ENCODE measurements at places on chromosomes 16 and 17.

GRCh38 chr16:78256686-78257375, 157.4 kb downstream of the WWOX start:
- DNase-seq, result no peak

- DNase-seq, result peak; percentile 56
Measured at GRCh38 chr16:21600031-21600773, 825 bp downstream of the METTL9 start.

DNA sequence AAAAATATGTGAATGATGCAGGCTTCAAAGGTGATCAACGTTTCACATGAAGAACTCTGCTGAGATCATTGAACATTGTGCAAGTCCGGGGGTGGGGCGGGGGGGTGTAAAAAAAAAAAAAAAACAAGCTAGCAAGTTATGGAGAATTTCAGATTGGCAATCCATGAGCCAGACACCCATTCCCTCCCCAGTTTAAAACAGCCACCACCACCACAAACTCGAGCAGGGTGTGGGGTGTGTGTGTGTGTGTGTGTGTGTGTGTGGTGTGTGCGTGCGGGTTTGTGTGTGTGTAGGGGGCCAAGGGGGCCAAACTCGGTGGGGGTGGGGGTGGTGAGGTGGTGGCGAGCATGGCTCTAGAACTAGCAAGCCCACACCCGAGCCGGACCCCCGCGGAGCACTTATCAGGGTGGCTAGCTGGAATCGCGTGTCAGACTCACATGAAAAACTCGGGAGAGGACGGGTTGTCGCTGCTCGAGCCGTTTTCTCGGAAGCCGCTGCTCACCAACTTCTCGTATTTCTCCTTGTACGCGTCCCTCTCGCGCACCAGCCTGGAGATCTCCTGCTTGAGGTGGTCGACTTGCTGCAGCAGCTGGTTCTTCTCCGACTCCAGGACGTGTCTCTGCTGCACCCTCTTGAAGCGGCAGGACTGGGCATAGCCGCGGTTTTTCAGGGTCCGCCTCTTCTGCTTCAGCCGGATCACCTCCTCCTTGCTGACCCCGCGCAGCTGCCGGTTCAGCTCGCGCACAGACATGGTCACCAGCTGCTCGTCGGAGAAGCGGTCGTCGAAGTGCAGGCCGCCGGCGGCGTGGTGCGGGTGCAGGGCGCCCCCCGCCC, 2.0 kb downstream of the MAF start:
- DNase-seq, result peak; percentile 59

DNA sequence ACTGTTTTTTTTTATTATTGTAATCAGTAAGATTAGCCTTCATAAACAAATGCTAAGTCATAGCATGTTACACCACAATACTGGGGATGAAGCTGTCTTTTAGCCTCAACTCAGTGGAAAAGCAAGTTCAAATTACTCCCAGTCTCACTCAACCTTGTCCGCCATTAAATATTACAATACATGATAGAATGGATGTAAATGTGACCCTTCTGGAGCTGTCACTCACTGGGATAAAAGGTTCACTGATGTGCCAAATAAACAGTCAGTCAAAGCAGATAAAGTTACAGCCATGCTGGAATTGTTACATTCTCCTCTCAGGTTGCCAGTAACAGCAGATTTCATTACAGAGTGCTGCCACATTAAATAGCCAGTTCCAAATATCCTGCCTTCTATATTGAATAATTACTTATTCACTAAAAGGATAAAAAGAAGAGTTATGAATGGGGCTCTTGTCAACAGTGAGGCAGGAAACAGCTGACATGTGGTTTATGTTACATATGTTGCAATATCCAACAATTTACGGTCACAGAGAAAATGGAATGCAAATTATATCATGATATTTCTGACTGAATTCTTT, 53.4 kb downstream of the BRIP1 start:
- peak; percentile 1 for DNase-seq

DNA sequence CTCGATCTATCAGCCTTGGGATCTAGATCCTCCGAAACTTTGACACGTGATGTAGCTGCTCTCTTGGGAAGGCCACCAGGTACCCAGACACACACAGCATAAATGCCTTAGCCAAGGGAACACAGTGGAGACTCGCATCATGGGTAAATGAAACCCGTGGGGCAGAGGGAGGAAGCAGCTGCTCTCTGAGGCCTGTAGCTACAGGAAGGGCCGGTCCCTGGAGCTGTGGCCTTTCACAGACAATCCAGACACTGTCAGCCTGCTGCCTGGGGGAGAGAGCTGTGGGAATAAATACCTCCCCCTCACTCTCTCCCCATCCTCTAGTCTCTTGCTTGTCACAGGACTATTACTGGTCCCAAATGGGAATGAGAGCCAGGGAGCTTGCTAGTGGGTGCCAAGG, 351.2 kb downstream of the UTP18 start:
- DNase-seq, result peak; percentile 3

DNA sequence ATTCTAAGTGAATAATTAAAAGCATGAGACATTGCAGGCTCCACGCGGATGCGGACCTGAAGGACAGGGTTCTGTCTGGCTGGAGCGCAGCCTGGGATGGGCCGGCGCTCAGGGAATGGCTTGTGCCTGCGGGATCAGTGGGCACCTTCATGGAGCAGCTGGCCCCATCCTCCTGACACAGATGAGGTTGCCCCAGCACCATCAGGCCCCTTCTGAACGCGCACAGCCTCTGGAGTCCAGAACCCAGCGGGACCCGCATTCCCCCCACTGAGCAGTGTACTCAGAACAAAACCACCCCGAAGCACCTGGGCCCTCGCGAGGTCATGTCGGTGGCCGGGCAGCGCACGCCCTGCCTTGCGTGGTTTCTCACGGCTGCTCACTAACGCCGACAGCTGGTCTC, 70.5 kb upstream of the CHMP6 start:
- no peak for DNase-seq

DNA sequence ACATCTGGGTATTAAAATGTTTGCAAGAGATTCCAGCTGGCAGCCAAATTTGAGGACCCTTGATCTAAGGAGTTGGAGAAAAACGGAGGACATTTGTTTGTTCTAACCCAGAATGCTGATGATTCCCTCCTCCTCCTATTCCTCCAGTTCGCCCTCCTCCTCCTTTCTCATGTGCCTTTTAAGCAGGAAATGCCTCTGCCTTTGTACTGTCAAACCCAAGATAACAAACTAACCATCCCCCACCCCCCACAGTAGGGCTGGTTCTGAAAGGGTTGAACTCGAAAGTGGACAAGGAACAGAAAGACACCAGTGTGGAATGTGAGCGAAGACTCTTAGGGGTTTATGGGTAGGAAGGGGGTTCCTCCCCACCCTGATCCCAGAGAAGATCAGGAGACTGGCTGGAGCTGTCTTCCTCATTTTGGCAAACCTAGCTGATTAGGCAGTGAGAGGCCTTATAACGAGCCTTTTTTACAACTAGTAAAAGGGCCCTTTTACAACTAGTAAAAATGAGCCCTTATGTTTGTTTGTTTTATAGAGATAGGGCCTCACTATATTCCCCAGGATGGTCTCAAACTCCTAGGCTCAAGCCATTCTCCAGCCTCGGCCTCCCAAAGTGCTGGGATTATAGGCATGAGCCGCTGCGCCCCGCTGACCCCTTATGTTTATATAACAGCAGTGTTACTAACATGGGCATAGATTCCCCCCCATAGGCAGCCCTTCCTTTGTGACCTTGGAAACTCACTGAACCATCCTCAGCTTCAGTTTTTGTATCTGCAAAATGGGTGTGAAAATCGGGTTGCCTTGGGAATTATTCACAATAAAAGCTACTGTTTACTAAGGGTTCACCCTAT, 975 bp downstream of the CHD9 start:
- DNase-seq, result peak; percentile 68

GRCh38 chr16:12837291-12837690, 33.6 kb upstream of the CPPED1 start:
- no peak for DNase-seq

- DNase-seq, result no peak
Measured at GRCh38 chr16:66691234-66691633, 5.3 kb downstream of the CMTM4 start.

- no peak for DNase-seq
Measured at GRCh38 chr16:67398546-67399217, 5.4 kb upstream of the TPPP3 start.

DNA sequence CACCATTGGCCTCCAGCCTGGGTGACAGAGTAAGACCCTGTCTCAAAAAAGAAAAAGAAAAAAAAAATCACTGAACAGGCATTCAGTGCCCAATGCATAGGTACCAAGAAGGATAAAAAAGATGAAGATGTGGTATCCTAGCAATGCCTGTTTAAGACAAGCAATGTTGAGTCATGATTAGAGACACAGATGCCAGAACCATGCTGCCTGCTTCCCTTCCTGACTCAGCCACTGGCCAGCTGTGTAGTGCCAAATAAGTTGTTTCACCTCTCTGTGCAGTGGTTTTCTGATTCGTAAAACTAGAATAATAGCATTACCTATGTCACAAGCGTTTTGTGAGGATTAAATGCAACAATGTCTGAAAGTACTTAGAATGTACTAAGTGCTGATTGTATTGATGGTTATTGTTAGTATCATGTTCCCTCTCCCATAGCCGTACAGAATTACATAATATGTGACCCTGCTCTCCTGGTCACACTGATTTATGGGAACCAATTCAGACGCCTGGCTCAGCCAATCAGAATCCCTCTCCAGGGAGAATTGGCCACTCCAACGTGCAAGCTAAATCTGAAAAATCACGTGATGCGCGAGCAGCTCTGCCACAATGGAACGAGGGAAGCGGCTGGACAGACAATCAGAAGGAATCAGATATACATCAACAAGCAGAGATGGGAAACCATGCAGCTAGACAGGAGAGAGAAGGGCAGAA, 241.9 kb downstream of the SLC39A11 start:
- no peak for DNase-seq

- peak; percentile 74 for DNase-seq
Measured at GRCh38 chr17:1779571-1780131, 17.8 kb downstream of the SERPINF1 start.

DNA sequence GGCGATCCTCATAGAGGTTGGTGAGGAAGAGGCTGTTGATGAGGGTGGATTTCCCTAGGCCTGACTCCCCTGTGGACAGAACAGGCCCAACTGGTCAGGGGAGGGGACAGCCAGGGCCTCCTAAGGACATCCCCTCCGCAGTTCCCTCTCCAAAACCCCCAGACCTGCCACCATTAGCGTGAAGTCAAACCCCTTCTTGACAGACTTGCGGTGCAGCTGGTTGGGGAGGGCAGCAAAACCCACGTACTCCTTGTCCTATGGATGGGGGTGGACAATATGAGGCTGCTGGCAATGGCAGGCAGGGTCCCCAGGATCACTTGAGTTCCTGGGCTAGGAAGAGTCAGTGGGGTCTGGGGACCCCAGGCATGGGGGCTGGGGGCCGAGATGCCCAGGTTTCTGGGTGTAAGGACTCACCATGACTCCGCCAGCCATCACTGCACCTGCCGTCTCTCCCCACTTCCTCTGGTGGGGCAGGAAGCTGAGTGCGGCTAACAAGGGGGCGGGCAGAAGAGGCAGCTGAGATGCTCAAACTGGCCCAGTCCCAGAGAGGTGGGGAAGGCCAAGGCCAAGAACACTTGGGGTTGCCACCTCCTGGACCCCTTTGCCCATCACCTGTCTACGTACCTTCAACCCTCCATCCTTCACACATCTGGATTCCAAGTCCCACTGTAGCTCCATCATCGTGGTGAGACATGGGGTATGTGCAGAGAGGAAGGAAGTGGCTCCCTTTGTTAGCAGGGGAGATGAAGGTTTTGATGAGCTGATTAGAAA, at the start of gene SEPTIN1:
Gene SEPTIN1 (minus strand): TSS at position 451 of the 771 bp plus-strand sequence. CDS start 19 bp downstream, at position 432.
- no peak for DNase-seq

GRCh38 chr17:7695586-7695985, 7.3 kb downstream of the WRAP53 start:
- DNase-seq, result no peak

DNA sequence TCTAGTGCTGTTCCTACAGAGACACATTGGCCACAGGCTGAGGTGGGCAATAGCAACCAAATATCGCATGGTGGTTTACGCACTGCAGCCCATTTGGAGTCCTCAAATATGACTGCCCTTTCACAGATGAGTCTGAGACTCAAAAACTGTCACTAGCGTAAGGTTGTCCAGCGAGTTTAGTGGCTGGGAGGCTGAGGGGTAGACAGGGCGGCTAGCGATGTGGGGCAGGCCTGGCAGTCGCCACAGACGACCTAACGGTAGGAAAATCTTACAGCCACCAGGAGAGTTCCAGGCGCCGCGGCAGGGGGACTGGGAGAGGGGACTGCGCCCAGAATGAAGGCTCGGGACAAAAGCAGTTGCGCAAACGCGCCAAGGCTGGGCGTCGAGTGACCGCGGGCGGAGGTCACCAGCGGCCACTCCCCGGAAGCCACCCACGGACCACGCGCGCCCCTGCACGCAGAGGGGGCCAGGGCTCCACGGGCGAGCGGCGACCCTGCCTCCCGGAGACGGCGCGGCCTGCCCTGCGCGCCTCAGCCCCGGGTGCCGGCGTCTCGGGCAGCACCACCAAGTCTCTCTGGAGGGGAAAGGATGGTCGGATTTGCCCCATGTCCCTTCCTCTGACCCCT, 699 bp upstream of the MAP1LC3B start:
- DNase-seq, result no peak

GRCh38 chr17:60846175-60846574, 168.5 kb downstream of the BCAS3 start:
- DNase-seq, result no peak

DNA sequence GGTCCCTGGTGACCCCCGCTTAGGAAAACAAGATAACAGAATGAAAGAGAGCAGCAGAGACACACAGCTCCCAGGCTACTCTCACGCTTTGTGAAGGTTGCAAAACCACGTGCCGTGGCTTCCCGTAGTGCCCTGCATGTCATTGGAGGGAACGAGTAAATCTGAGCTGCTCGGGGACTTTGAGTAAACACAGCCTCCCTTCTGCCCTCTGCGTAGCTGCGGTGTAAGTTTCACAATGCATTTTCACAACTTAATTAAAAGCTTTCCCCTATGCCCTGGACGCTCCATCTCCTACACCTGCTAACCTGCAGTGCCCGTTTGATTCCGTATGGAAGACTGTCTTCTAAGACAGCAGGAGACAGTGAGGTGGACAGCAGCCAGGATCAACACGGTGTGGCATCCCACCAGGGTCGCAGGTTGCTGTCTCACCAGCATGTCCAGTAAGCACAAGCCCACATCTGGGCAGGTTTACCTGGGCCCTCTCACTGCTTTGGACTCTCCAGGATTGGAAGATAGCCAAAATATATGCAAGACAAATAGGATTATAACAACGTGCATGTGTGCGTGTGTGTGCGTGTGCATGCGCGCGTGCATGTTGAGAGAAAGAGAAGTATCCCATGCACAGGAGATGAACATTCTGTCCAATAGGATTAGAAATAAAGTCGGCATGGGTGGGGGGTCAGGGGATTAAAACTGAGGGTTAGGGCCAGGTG, 116.4 kb upstream of the RCVRN start:
- DNase-seq, result no peak

GRCh38 chr16:80674884-80675283, 129.5 kb downstream of the CDYL2 start:
- DNase-seq, result no peak

DNA sequence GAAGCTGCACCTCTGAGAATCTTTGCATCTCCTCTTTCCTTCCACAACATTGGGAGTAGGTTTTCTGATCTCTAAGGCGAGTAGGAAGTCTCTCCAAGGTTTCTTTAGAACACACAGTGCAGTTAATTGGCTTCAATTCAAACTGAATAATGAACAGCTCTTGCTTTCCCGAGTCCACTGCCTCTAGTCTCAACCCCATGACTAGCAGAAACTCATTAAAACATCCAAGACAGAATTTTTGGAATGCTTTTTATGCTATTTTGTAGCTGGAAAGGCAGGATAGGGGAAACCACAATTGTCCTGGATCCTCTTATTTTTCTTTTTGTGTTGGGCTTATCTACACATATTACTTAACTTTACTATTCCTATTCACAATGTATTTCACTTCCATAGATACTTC, 206.6 kb downstream of the CDH8 start:
- DNase-seq, result no peak

GRCh38 chr16:87765473-87765775, 362 bp downstream of the KLHDC4 start:
- peak; percentile 35 for DNase-seq

Data from dermis microvascular lymphatic vessel endothelial cell (primary cell).